ENCODE measurements at places on chromosomes 2 and 18.

- DNase-seq = no peak
These were observed 438.2 kb downstream of the SLC4A3 start for GRCh38 chr2:220065581-220065980.

DNA sequence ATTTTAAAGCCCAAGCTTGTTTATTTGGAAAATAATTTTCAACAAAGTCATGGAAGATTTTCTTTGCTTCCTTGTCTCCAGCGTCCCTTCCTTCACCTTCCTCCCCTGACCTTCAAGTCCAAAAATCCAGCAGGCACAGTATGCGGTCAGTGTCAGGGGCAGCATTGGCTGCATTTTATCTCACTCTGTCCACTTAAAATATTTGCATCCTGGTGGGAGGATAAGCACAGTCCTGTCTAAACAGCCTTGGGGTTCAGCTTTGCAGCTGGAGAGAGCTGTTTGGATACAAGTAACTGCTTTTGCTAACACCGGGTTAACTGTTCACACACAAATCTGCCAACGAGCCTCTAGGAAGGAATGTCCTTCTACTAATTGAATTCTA is 318.1 kb downstream of the PDE11A start:
- DNase-seq = no peak

- DNase-seq = no peak
These were observed 239.8 kb upstream of the ZEB2 start for GRCh38 chr2:144759746-144760145.

GRCh38 chr2:28419443-28420270 is 27.0 kb downstream of the FOSL2 start:
- no peak for DNase-seq

- DNase-seq = peak; percentile 55
These were observed 825.7 kb downstream of the SUCLG1 start for GRCh38 chr2:83633423-83633822.

DNA sequence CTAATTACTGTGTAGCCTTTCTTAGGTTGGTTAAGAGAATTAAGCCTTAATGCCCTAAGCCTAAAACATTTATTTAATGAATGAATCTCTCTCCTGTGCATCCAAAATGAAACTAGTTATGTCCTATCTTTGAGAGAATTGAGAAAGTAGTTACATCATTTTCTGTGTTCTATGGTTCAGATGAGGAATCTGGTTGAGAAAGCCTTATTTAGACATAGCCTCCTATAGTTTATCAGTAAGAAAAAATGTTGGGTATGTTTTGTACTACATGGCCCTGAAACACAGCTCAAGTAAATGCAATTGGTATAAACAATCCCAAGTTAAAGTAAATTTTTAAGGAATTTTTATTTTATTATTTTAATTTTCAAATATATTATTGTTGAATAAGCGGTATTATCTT is 25.9 kb upstream of the RAMP1 start:
- DNase-seq = no peak
